Brain (organoid and tissue), 16 donors: ENCODE measurements at places on chromosomes 1 and 21.

DNA sequence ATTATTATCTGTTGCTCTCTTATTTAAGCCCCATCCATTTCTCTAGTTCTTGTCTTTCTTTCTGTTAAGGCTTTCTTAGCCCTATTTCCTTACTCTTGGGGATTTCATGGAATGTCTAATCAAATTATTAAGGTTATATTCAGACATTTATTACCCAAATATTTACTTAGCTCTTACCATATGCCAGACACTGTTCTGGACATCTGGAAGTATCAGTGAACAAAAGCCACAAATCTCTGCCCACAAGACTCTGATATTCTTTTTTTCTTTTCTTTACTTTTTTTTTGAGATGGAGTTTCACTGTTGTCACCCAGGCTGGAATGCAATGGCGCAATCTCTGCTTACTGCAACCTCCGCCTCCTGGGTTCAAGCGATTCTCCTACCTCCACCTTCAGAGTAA lies 74.3 kb upstream of the NBL1 start:
- DNase-seq: no peak

- DNase-seq: no peak
Observed at GRCh38 chr21:17461014-17461413, 51.8 kb upstream of the CXADR start.

- DNase-seq: no peak
Observed at GRCh38 chr21:42769820-42770716, 109.3 kb downstream of the WDR4 start.

DNA sequence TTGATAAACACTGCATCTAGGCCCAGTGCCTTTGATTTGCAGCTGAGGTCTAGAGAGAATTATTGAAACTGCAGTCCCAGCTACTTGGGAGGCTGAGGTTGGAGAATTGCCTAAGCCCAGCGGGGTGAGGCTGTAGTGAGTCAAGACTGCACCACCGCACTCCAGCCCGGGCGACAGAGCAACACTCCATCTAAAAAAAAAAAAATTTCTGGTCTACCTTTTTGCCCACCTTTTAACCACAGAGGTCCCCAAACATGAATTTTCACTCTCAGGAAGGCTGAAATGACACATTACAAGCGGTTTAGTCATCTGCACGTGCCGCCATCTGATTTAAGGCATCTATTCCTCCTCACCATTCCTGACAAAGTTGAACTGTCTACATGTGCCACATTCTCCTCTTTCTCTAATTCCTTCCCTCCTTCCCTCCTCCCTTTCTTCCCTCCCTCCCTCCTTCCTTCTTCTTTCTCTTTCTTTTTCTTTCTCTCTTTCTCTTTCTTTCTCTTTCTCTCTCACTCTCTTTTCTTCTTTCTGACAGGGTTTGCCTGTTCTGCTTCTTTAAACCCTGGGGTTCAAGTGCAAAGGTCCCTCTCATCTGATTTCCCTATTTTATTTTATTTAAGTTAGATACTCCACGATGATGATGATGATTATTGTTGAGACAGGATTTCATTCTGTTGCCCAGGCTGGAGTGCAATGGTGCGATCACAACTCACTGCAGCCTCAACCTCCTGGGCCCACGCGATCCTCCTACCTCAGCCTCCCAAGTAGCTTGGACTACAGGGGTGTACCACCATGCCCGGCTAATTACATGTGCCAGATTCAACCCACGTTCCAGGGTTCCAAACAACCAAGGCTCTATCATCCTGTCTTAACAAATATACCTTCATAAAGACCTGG lies 3.0 kb upstream of the SOD1 start:
- no peak for DNase-seq

GRCh38 chr1:192702212-192702902 lies 66.4 kb downstream of the RGS13 start:
- no peak for DNase-seq

- DNase-seq: no peak
Observed at GRCh38 chr1:165303386-165303785, 53.1 kb downstream of the LMX1A start.
